Fibroblast of skin of scalp (primary cell): ENCODE measurements at places on chromosomes 3 and 15.

DNA sequence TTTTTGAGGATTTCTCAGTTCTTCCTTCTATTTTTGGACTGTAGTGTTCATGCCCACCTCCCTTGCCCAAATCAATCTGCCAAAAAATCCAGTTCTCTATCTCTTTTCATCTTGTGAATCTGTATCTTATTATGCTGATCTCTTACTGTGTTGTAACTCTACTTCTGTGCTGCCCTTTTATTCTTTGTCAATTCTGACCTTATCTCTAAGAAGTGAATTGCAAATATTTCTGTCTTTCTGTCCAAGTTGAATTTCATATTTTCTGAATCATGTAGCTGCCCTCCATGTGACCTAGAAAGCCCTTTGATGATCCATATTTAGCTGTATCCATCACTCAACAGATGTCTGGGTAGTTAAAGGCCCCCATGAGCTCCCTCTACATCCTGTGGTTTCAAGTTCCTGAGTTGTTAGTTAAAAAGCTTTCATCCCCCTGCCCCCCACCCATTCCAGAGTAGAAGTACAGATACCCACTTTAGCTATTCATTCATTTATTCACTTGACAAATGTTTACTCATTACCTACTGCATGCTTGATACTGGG, 33.6 kb upstream of the ETV5 start:
- DNase-seq = peak; percentile 12

DNA sequence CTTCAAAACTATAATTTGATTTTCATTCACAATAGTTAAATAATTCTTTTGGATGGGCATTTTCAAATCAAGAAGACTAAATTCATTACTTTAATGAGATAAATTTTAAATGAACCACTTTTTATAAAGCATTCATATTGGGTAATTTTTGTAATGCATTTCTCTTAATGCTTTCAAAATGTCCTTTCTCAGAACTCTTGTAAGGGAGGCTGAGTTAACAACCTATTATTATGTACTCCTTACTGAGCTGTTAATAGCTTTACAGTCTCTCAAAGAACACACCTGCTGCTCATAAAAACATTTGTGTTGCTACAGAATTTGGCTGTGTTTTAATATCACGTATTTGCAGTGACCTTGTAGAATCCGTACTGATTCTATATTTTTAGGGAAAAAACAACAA, 334.0 kb upstream of the ARL6 start:
- DNase-seq = no peak

DNA sequence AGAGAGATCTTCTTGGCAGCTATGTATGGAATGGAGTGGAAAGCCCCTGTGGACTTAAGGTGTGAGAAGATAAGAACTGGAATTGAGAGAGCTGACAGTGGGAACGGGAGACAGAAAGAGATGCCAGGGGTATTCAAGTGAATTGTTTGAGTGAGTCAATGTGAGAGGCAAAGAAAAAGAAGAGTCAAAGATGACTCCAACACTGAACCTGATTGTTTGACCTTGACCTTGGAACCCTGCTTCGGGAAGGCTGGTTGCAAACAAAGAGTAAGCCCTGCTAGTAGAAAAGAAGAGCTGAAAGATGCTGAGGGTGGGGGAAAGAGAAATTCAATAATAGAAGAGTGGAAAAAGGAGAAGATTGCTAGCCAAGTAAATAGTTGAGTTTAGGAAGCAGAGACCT, 238.6 kb downstream of the BBX start:
- DNase-seq = no peak

GRCh38 chr15:20357481-20358065, 184.0 kb downstream of the GOLGA6L6 start:
- no peak for DNase-seq

DNA sequence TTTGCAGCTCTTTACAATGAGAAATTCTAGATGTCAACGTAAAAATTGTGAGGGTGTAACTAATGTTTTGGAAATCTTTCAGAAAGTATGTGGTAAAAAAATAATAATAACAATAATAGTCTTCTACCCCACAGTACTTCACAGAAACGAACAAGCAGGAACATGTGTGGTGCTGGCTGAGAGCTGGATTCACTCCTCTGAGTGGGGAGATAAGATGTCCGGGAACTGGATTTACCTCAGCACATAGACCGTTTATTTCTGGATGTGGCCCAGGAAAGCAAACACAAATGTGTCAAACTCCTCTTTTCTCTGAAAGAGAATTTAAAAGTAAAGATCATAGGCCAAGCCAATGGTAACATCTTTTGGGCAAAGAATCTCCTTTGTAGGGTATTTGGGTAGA, 103.4 kb downstream of the SLC49A4 start:
- no peak for DNase-seq

- DNase-seq = no peak
Observed at GRCh38 chr15:77081971-77082370, 11.1 kb upstream of the TSPAN3 start.

DNA sequence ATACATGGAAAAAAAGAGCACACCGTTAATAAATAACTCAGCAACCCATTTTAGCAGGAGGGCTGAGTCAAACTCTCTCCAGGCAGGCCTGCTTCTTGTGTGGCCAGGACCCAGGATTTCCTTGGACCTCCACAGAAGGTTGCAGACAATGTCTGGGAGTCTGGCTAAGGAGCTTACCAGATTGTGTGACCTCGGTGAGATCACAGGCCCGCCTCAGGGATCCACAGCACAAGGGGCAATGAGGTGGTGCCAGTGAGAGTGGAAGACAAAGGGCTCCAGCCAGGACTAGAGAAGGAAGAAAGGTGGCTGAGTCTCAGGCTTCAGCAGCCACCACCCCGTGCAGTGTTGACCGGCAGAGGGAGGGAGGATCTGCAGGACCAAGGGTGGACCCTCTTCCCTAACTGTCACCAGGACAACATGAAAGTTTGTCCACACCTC, 32.2 kb upstream of the SEC22A start:
- no peak for DNase-seq

DNA sequence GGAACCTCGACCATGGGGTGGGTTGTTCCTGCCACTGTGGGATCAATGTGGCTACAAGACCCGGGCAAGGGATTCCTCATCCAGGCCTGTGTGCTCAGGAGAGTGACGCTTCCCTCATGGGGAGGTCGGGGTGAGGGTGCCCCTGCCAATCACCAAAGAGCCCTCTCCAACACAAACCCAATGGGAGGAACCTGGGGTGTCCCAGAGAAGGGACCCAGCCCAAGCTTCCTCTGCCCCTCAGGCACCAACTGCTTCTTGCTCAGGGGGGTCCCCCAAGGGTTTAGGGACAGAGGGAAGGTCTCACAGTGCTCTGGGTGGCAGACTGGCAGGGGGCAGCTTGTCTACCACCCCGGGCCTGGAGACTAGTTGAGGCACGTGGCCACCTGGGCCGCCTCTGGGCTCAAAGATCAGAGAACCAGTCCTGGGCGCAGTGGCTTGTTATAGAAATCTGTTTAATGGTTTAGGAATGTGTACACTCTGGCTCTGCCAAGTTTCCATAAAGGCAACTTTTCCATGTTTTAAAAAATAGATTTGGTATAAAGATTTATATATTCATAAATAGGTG, 26.6 kb downstream of the GP9 start:
- DNase-seq = no peak
